Trophoblast cell (in vitro differentiated cells and primary cell): ENCODE measurements at places on chromosomes 7 and 10.

GRCh38 chr7:11436316-11436715, 395.7 kb downstream of the THSD7A start:
- H3K4me1 ChIP-seq, result no peaks in the 10 kb centered on the region
- no peaks in the 10 kb centered on the region for H3K36me3 ChIP-seq
- H3K27me3 ChIP-seq, result no peaks in the 10 kb centered on the region
- H3K27ac ChIP-seq, result no peak overlapping the region
- peak; percentile 80 for DNase-seq
- no peak overlapping the region for H3K4me3 ChIP-seq

DNA sequence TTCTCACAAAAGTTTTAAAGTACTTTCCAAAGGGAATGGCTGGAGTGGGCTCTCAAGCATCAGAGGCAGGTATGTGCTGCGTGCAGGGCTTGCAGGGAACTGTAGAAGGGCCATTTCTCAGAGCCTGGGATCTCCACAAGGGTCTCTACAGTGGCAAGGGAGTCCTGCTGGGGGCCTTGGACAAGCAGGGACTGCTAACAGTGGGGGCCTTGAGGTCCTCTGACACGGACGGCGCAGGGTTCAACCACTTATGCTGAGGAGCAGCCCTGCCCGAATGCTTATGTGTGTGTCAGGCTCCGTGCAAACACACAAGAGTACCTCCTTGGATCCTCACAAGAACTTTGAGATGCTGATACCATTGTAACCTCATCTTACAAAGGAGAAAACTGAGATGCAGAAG, 342.1 kb upstream of the COBL start:
- no peaks in the 10 kb centered on the region for H3K36me3 ChIP-seq
- H3K4me3 ChIP-seq, result no peak overlapping the region
- DNase-seq, result no peak
- no peak overlapping the region for H3K27ac ChIP-seq
- no peaks in the 10 kb centered on the region for H3K4me1 ChIP-seq

DNA sequence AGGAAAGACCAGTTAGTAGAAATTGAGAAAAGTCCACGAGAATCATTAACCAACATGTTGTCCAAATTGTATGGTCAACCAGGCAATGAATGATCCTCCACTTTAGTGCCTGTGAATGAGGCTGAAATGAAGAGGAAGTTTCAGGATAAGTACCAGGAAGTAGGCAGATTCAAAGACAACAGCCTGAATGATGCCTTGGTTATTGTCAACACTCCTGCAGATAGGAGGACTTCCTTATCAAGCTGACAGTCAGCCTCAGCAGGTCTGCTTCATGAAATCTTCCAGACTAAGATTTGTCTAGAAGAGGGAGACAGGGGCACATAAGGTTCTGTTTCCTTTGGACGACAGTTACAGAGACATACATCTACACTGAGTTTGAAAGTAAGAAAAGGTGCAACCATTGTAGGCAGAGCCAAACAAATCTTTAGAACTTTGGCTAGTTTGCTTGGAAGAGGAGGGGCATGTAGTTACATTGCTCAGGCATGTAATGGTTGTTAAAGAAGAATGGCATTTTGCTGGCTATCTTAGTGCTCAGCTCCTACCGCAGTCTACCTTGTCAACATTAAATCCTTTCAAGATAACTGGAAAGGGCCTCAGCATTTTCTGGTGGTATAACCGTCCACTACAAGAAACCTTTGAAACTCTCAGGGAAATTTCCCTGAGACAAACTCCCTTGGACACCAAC, 81.4 kb downstream of the ABI1 start:
- H3K27me3 ChIP-seq, result no peaks in the 10 kb centered on the region
- no peak overlapping the region for H3K4me3 ChIP-seq
- peaks cover 31% of the 10 kb centered on the region for H3K4me1 ChIP-seq
- no peaks in the 10 kb centered on the region for H3K36me3 ChIP-seq
- H3K27ac ChIP-seq, result peak overlapping the region; percentile 94

DNA sequence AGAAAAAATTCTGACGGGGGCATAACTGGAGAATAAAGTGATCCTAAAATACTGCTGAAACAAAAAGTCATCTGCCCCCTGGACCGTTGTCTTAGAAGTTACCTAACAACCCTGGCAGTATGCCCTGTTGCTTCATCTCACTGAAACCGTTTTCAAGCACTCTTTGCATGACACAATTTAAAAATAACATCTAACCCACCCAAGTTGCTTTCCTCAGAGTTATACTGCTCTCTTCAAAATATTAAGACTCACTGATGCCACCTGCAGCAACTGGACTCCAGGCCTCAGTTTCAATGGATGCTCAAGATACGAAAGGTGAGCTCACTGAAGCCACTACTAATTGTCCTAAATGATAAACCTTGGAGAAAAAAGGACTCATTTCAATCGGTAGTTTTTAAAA, 57.4 kb downstream of the CDK6 start:
- H3K4me3 ChIP-seq, result no peak overlapping the region
- H3K4me1 ChIP-seq, result no peaks in the 10 kb centered on the region
- no peaks in the 10 kb centered on the region for H3K36me3 ChIP-seq
- no peaks in the 10 kb centered on the region for H3K27me3 ChIP-seq
- no peak for DNase-seq

DNA sequence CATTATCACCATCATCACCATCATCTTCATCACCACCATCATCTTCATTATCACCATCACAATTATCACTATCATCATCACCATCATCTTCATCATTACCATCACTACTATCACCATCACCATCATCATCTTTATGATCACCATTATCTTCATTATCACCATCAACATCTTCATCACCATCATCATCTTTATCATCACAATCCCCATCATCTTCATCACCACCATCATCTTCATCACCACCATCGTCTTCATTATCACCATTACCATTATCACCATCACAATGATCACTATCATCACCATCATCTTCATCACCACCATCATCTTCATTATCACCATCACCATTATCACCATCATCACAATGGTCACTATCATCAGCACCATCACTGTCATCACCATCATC, 621.1 kb downstream of the PTPRN2 start:
- H3K4me3 ChIP-seq, result no peak overlapping the region
- DNase-seq, result no peak
- H3K27me3 ChIP-seq, result no peaks in the 10 kb centered on the region
- H3K27ac ChIP-seq, result no peak overlapping the region
- no peaks in the 10 kb centered on the region for H3K36me3 ChIP-seq

DNA sequence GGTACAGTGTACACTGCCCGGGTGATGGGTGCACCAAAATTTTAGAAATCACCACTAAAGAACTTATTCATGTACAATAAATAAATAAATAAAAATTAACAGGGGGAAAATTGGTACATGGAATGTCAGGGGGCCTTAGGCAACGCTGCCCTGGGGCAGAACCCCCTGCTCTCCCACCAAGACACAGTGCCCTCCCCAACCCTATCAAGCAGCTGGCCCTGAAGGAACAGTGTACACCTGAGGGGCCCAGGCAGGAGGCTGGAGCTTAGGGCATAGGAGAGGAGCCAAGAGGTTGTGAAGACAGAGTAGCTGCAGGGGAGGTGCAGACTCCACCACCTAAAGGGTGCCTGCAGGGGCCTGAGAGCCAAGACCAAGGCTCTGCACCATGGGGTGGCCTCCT, 128.8 kb downstream of the BMS1 start:
- H3K4me1 ChIP-seq, result no peaks in the 10 kb centered on the region
- DNase-seq, result peak; percentile 1
- H3K27ac ChIP-seq, result no peak overlapping the region
- no peaks in the 10 kb centered on the region for H3K27me3 ChIP-seq
- H3K36me3 ChIP-seq, result no peaks in the 10 kb centered on the region
- H3K4me3 ChIP-seq, result no peak overlapping the region

DNA sequence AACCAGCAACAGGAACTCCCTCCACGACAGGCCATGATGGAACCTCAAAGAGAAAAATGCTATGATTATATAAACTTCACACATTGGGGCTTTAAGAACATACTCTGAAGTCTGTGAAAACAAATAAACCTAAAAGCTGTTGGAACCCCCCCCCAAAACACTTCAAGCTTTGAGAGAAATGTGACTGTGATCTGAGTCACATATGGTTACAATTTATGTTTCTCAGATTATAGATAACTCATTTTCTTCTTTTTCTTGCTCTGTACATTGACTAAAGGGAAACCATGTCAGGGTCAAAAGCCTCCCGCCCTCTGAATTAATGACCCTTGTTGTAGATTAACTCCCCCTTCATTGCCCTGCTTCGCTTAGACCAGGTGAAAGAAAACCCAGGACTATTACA, 15.8 kb downstream of the VOPP1 start:
- DNase-seq, result no peak
- no peaks in the 10 kb centered on the region for H3K36me3 ChIP-seq
- H3K27me3 ChIP-seq, result no peaks in the 10 kb centered on the region
- H3K27ac ChIP-seq, result no peak overlapping the region
- H3K4me1 ChIP-seq, result peaks cover 7% of the 10 kb centered on the region

DNA sequence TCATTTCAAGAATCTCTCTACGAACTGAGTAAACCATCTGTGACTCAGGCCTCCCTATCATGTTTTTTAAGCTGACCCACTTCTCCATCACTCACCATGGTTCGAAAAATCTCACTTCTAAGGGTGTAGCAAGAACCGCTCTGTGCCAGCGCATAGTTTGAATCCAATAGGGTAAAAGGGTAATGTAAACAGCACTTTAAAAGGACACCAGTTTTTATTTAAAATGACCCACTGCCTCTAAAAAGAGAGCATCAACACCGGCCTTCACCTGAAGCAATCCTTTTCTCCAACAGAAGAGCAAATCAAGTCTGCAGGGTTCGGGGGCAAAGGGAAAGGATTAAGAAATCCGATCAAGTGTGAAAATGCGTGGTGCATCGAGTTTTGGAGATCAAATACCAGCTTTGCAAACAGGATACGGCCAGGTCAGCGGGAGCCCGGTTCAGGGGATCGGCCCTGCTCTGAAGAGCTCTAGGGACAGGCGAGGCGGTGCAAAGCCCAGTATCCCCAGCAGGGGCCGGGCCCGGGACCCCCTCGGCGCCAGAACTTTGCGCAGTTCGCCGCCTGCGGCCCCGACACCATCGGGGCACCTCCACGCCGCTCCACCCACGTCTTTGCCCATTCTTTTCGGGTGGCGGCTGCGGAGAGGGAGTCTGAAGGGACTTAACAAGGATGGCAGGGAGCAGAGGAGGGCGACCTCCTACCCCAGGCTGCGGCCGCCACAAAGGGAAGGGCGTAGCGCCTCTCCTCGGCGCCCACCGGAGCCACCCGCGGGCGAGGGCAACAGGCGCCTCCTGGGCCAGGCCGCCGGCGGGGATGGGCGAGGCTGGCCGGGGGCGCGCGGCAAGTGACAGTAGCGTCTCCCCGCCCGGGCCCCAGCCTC, 842 bp downstream of the NMT2 start:
- H3K27me3 ChIP-seq, result no peaks in the 10 kb centered on the region
- peaks cover 7% of the 10 kb centered on the region for H3K4me1 ChIP-seq
- DNase-seq, result peak; percentile 24
- no peak overlapping the region for H3K27ac ChIP-seq
- no peaks in the 10 kb centered on the region for H3K36me3 ChIP-seq

DNA sequence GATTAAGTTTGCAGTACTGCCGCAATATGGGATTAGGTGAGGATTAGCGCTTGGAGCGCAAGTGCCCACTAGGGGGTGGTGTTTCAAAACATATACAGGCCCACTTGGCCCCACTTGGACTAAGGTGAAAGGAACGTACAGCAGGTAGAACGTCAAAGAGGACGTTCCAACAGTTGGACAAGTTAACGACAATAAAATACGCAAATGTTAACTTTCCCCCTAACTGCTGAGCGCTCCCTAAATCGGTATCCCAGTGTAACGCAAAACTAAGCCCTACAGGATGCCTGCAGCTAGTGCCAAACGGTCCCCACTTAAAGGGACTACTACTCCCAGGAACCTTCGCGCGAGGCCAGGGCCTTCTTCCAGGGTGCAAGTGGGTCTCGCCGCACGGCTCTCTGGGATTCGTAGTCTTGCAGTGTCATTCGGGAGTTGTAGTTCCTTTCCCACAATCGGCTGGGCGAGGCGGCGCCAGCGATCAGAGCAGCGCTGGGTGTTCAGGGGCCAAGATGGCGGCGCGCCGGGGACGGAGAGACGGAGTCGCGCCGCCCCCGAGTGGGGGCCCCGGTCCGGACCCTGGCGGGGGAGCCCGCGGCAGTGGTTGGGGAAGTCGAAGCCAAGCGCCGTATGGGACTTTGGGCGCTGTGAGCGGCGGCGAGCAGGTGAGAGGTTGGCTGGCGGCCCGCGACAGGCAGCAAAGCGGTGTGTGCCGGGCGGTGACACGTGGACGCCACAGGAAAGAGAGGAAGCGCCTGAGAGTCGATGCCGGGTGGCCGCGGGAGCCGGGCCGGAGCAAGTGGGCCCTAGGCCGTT, at the start of gene PPRC1:
PPRC1 (plus strand) TSS at position 478 of the 810 bp plus-strand sequence; CDS start at position 507, 29 bp downstream.
- peaks cover 7% of the 10 kb centered on the region for H3K4me1 ChIP-seq
- peak; percentile 99 for DNase-seq
- peak within 1 kb of the TSS; percentile 96 for H3K4me3 ChIP-seq
- H3K27me3 ChIP-seq, result no peaks in the 10 kb centered on the region
- peak within 1 kb of the TSS; percentile 75 for H3K27ac ChIP-seq

- H3K4me3 ChIP-seq, result no peak overlapping the region
- DNase-seq, result no peak
- H3K27ac ChIP-seq, result no peak overlapping the region
- H3K36me3 ChIP-seq, result no peaks in the 10 kb centered on the region
These were observed 24.9 kb downstream of the MTURN start for GRCh38 chr7:30159698-30160143.

- peaks cover 15% of the 10 kb centered on the region for H3K36me3 ChIP-seq
- DNase-seq, result no peak
- H3K27me3 ChIP-seq, result no peaks in the 10 kb centered on the region
- no peak overlapping the region for H3K4me3 ChIP-seq
These were observed 58.5 kb downstream of the NKX6-2 start for GRCh38 chr10:132727411-132727810.

DNA sequence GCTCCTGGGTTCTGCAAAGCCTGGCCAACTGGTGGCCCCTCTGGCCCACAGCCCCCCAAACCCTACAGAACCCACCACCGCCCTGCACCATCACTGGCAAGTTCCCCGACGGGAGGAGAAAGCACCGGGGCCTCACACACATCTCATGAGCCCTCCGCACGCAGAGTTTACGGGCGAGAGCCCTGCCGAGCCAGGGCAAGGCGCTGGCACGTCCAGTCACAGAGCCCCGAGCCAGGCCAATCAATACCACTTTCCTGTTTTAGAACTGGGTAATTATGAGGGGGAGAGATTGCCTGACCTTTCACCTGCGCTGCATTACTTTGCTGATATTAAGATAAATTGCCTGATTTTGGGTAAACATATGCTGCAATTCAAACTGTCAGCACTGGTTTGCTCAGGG, 113.3 kb downstream of the EBF3 start:
- H3K27ac ChIP-seq, result no peak overlapping the region
- no peak for DNase-seq
- H3K4me3 ChIP-seq, result no peak overlapping the region
- no peaks in the 10 kb centered on the region for H3K27me3 ChIP-seq
- no peaks in the 10 kb centered on the region for H3K36me3 ChIP-seq
- H3K4me1 ChIP-seq, result no peaks in the 10 kb centered on the region

- DNase-seq, result no peak
- H3K4me1 ChIP-seq, result no peaks in the 10 kb centered on the region
- no peak overlapping the region for H3K4me3 ChIP-seq
- no peaks in the 10 kb centered on the region for H3K27me3 ChIP-seq
- H3K36me3 ChIP-seq, result no peaks in the 10 kb centered on the region
These were observed 83.7 kb upstream of the PPP2R2D start for GRCh38 chr10:131816941-131817700.

GRCh38 chr10:129621693-129622092, 154.7 kb downstream of the MGMT start:
- H3K27me3 ChIP-seq, result no peaks in the 10 kb centered on the region
- peaks cover 3% of the 10 kb centered on the region for H3K4me1 ChIP-seq
- no peak overlapping the region for H3K27ac ChIP-seq
- no peaks in the 10 kb centered on the region for H3K36me3 ChIP-seq

- no peak for DNase-seq
- H3K27ac ChIP-seq, result no peak overlapping the region
- H3K4me3 ChIP-seq, result no peak overlapping the region
- no peaks in the 10 kb centered on the region for H3K36me3 ChIP-seq
- H3K4me1 ChIP-seq, result peaks cover 3% of the 10 kb centered on the region
These were observed 252.5 kb upstream of the VWC2 start for GRCh38 chr7:49520951-49521350.
